ENCODE measurements at places on chromosomes 11 and 22.

DNA sequence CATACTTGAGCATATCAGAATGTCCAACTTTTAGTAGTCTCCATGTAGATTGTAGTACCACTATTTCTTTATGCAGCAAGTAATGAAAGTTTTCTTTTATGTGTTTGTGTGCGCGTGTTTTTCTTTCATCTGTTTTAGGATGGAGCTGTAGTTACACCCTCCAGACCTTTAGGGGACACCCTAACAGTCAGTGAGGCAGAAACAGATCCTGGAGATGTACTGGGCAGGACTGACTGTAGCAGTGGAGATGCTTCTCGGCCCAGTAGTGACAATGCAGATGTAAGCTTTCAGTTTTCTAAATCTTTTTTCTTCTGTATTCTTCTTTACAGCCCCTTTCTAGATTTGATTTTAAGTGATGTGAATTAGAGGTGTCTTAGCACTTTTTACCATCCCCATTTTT is 79.9 kb upstream of the GRIK4 start:
- no peak for DNase-seq

DNA sequence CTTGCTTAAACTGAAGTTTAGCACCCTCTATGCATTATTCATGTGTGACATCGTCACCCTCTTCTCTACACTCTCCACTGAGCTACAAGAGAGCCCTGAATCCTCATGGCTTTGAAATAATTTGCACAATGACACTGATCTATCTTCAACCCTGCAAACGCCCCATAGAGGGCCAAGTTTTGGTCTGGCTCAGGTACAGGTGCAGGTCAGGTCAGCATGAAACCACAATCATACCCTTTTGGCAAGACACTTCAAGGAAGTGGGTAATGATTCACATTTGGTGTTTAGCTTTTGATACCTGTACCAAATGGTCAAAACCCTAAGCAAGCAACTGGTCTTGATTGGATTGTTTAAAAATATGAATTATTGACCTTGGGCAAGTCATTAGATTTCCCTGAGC is 122.2 kb upstream of the CADM1 start:
- DNase-seq = no peak

DNA sequence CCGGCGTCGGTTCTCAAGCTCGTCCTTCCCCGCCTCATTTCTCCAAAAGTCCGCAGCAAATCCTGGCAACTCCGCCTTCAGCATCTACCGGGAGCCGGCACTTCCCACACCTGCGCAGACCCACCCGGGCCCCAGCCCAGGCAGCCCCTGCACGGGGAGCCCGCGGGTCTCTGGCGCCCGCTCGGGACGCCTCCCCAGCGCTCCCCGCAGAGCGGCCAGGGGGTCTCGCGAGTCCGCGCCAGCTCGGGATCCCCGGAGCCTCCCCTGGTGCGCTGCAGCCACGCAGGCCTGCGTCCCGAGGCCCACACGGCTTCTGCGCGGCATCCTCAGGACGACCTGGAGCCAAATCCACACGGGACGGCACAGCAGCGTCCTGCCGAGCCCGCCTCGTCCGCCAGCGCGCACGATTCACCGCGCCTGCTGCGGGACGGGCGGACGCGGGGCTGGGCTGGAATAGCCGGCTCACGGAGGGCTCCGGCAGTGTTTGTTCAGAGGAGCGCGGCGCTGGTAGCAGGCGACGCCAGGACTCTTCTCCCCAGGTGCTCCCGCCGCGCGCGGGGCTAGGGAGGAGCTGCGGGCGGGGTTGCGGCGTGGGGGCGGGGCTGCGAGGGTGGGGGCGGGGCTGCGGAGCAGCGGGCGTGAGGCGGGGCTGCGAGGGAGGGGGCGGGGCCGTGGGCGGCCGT is 816 bp upstream of the PHRF1 start:
- DNase-seq = no peak

GRCh38 chr11:30984827-30985226 is 384.7 kb downstream of the DCDC1 start:
- no peak for DNase-seq

DNA sequence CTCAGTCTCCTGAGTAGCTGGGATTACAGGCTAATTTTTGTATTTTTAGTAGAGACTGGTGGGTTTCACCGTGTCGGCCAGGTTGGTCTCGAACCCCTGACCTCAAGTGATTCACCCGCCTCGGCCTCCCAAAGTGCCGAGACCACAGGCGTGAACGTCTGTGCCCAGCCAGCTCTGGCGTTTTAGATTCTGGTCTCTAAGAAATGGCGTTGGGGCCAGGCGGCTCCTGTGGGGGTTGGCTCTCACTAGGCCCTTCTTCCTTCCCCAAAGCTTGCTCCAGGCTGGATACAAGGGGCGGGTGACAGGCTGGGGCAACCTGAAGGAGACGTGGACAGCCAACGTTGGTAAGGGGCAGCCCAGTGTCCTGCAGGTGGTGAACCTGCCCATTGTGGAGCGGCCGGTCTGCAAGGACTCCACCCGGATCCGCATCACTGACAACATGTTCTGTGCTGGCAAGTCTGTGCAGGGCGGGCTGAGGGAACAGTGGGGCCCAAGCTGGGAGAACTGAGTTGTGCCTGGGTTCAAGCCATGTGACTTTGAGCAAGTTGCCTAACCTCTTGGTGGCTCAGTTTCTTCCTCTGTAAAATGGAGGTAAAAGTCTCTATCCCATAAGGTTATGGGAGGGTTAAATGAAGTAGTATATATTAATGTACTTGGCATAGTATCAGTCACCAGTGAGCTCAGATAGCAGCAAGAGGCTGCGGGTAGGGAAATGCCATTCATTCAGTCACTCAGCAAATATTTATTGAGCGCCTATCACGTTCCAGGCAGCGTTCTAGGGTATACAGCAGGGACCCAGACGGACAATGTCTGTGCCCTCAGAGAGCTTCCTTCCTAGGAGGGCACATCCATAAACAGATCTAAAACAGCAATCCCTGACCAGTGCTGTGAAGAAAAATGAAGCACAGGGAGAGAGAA is 10.4 kb downstream of the F2 start:
- DNase-seq = no peak

DNA sequence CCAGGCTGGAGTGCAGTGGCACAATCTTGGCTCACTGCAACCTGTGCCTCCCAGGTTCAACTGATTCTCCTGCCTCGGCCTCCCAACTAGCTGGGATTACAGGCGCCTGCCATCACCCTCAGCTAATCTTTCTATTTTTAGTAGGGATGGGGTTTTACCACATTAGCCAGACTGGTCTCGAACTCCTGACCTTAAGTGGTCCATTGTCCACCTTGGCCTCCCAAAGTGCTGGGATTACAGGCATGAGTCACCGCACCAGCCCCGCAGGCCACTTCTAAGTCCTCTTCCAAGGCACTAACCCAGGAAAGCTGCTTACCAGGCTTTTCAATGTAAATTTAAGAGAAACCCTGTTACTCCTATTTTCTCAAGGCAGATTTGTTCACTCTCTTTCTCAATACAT is 50.4 kb downstream of the DENND5A start:
- no peak for DNase-seq

- DNase-seq = no peak
These were observed 33.5 kb downstream of the SCUBE2 start for GRCh38 chr11:9057888-9058287.

- DNase-seq = no peak
These were observed 33.4 kb upstream of the SORL1 start for GRCh38 chr11:121418625-121419114.

DNA sequence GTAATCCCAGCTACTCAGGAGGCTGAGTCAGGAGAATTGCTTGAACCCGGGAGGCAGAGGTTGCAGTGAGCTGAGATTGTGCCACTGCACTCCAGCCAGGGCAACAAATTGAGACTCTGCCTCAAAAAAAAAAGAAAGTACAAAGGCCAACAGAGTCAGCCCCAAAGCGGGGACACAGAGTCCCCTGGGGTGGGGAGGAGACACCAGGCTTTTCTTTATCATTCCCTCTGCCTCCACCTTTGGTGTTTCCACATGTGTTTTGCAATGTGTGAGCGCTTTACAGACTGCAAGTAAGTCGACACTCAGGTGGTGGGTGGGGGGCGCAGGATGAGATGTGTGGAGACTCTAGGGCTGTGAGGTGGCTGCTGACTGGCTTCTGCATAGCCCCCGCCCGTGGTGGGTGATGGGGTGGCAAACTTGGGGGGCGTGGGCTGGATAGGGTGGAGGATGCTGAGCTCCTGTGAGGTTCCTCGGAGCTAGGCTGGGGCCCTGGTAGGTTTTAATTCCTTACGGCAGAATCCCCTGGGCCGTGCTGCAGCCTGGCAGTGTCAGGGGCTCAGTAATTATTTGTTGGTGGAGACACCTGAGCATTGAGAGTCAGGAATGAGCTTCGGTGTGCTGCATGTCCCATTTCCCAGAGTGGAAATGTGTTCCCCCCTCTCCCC is 177.2 kb downstream of the CTTN start:
- no peak for DNase-seq
